ENCODE measurements at places on chromosomes 7 and 10.

DNA sequence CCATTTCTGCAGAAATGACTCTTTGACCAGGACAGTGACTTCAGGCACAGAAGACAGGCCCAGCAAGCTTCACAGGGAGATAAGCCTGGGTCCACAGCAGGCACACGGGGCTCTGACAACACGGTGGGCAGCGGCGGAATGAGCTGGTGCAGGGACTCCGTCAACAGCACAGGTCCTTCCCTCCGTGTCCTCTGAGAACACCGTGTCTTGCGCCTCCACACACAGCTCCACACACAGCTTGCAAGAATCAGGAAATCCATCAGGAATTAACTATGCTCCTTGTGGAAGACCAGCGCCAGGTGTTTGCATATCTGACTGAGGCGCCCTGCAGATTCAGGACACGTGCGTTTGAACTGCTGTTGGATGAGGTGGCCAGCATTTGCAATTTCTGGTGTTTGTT lies 39.6 kb downstream of the TCERG1L start:
- no peak for DNase-seq

GRCh38 chr10:113441220-113441619 lies 111.6 kb upstream of the HABP2 start:
- no peak for DNase-seq

DNA sequence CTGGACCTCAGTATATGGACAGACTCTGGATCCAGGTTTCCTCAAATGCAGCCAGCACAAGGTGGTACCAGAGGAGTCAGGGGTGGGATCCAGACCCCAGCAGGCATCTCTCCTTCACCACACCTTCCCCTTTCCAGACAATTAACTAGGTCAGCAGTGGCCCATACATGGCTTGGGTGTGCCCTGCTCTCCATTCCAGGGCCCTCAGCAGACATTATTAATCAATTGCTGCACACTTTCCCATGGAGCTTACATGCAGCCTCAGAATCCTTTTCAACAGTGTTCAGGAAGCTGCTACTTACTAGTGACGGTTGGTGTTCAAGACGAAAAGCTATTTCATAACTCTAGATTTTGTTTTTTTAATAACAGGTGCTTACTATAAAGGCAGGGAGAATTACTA lies 6.0 kb downstream of the COL13A1 start:
- DNase-seq, result no peak

DNA sequence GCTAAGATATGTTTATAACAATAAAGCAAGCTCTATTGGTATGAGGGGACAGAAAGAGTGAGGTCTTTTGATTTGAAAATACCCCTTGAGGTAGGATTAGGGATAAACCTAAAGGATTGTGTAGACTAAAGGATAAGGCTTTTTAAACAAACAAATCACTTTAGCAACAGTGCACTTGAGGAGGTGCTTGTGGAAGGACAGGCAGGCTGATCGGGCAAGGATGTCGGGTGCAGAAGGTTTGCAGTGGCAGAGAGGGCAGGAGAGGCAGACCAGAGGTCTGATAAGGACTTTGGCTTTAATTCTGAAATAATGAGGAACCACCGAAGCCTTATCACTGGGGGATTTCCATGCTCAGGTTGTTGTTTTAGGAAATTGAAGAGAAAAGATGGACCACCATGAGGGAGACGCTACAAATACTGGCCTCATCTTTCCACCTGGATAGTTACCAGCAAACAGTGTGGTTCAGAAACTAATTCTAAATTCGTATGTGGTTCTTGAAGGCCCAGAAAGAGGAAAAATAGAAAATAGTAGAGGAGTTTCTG lies 119.5 kb upstream of the KLF6 start:
- DNase-seq, result no peak

- DNase-seq, result no peak
Measured at GRCh38 chr7:512146-512510, 7.5 kb downstream of the PDGFA start.

- no peak for DNase-seq
Measured at GRCh38 chr7:136698977-136699376, 169.5 kb upstream of the CHRM2 start.

DNA sequence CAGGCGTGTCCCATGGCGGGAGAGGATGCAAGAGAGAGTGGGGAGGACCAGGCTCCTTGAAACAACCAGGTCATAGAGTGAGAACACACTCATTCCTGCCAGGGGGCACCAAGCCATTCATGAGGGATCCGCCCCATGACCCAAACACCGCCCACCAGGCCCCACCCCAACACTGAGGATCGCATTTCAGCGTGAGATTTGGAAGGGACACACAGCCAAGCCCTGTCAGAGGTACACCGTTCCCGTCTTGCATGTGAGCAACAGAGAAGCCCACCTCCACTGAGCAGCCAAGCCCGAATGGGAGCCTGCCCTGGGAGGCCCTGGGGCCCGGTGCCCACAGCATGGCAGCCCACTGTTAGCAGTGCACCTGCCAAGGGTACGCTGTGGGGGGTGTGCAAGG lies 7.9 kb upstream of the ARPC1B start:
- DNase-seq, result no peak

DNA sequence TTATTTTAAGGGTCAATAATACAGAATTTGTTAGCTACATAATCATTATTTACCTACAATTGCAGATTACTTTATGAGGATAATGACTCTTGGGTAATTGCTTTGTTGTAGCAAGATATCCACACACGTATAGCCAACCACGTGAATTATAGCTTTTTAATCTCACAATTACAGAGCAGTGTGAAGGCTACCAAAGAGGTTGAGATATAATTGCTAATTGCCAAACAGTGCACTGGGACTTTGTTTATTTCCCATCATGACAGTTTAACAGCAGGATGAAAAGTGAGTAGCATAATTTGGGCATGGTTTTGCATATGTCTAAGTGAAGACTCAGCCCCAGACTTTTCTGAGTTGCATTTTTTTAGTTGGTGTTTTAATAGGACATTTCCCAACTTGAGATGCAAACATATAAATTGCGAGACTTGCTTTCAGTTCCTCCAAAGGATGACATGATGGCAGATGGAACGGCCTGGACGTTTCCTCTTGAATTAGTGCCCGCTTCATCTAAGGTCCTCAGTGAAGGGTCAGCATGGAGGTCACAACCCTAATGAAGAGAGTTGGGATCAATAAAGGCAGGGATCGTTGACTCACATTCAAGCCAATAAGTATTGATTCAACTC lies 180.7 kb upstream of the GPR26 start:
- DNase-seq, result no peak

GRCh38 chr10:34291466-34292193 lies 523.5 kb downstream of the PARD3 start:
- DNase-seq, result peak; percentile 28

DNA sequence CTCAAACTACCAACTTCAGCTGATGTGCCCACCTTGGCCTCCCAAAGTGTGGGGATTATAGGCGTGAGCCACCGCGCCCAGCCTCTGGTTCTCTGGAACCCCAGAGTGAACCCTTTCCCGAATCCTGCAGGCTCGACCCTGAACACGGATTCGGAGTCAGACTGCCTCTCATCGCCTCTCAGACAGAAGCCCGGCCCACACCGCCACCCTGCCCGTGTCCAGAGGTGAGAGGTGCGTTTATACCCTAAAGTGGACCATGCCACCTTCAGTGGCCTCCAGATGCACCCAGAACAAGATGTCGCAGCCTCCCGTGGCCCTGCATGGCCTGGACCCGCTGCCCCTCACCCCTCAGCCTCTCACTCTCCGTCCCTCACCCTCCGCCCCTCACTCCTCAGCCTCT lies 64.9 kb upstream of the GNA12 start:
- DNase-seq, result no peak

- DNase-seq, result no peak
Measured at GRCh38 chr7:38753347-38753746, 122.2 kb upstream of the AMPH start.

- DNase-seq, result no peak
Measured at GRCh38 chr10:11057994-11058393, 40.3 kb downstream of the CELF2 start.

- no peak for DNase-seq
Measured at GRCh38 chr10:123398756-123399155, 244.6 kb downstream of the BUB3 start.

DNA sequence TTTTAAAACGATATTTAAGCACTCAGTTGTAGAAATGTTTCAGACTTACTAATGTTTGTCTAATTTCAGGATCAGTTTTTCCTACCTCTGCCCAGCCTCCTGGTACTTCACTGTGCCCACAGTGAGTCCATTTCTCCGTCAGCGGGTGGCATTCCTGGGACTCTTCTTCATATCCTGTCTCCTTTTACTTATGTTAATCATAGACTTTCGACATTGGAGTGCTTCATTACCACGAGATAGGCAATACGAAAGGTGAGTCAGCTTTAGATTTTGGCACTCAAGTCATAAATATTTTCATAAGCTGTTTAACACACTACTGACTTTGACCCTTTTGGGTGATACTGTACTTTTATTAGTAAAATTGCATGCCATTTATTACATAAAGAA lies 2.1 kb downstream of the ENTPD7 start:
- peak; percentile 3 for DNase-seq

DNA sequence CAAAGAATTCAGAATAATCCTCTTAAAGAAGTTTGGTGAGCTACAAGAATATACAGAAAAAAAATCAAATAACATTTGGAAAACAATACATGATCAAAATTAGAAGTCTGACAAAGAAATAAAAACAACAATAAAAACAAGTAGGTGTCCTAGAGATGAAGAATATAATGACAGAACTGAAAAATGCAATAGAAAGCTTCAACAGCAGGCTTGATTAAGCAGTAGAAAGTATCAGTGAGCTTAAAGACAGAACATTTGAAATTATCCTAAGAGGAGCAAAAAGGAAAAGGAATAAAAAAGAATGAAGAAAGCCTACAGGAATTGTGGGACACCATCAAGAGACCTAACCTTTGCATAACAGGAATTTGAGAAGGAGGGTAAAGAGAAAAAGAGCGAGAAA lies 238.8 kb downstream of the ZEB1 start:
- no peak for DNase-seq

- no peak for DNase-seq
Measured at GRCh38 chr10:128817636-128818035, 649.4 kb upstream of the MGMT start.

GRCh38 chr7:90933041-90933440 lies 331.2 kb upstream of the FZD1 start:
- DNase-seq, result no peak

GRCh38 chr7:134919240-134919641 lies 67.1 kb upstream of the AGBL3 start:
- peak; percentile 61 for DNase-seq

DNA sequence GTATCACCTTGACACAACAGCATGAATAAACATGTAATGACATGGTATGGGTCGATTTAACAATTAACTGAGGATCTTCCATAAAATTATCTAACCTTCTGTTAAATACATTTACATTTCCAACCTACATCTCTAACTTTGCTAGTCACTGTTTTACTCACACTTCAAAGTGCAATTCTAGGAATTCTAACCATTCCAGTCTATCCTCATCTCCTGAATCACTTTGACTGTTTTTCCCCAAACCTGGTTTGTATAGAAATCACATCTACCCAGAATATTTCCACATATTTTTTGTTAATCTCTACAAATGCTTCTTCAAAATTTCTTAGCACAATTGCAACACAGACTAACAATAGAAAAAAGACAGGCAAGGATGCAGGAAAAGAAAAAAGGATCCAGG lies 6.2 kb downstream of the ABI1 start:
- DNase-seq, result no peak

DNA sequence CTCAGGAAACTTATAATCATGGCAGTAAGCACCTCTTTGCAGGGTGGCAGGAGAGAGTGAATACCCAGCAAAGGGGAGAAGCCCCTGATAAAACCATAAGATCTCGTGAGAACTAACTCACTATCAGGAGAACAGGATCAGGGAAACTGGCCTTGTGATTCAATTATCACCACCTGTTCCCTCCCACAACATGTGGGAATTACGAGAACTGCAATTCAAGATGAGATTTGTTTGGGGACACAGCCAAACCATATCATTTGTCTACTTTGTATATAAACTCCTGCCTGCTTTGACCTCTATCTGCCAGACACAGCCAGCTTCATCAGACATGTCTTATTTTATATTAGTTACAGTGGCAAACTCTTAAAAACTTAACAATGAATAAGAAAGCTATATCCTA lies 50.4 kb downstream of the ARMC3 start:
- DNase-seq, result no peak

DNA sequence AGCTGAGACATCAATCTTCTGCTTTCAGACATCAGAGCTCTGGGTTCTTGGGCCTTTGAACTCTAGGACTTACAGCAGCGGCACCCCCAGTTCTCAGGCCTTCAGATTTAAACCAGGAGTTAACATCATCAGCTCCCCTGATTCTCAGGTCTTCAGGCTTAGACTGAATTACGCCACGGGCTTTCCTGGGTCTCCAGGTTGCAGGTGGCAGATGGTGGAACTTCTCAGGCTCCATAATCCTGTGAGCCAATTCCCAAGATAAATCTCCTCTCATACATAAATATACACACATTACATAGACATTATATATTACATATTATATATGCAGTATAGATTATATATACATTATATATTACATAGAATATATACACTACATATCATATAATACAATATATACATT lies 408.9 kb upstream of the AUTS2 start:
- no peak for DNase-seq

DNA sequence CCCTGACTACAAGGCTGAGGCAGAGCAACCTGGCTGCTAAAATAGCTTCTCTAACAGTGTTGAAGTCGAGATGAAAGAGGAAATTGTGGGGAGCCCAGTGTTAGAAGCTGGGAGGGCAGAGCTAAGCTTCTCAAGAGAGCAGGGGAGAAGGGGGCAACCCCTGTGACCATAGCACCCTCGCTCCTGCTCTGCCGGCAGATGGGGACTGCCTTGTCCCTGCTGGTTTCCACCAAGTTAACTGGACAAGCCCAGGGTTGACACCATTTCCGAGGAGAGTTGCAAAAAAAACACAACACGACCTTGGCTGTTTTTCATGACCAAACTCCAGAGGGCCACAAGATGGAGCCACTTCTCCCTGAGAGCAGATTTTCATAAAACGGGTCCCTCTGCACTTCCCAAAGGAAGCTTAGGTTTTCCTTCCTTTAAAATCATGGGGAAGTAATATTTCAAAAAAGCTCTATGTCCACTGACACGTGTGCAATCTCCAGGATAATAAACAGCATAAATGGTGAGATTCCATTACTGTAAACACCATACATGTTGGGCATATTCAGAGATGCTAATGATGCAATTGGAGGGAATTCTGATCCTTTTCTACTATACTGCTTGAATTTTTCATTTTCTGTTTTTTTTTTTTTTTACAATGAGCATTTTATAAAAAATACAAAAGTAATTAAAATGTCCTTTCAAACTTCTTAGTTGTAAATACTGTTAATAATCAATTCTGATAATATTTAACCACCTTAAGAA lies 140.4 kb downstream of the PIP4K2A start:
- no peak for DNase-seq

GRCh38 chr7:130887957-130888371 lies 154.0 kb upstream of the KLF14 start:
- no peak for DNase-seq

DNA sequence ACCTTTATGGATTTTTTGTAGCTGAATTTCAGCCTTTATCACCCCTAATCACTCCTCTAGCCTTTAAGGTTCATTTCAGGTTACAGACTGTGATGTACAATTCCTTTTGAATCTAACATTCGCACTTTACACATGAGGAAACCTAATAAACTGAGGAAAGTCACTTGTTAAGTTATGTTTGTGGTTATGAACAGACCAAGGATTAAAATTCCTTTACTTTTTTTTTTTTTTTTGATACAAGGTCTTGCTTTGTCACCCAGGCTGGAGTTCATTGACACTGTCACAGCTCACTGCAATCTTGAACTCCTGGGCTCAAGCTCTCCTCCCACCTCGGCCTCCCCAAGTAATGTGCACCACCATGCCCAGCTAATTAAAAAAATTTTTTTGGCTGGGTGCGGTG lies 3.6 kb downstream of the MCU start:
- DNase-seq, result no peak

GRCh38 chr10:51047857-51048256 lies 26.4 kb upstream of the PRKG1 start:
- DNase-seq, result no peak
